ENCODE measurements at places on chromosomes 4 and X.

DNA sequence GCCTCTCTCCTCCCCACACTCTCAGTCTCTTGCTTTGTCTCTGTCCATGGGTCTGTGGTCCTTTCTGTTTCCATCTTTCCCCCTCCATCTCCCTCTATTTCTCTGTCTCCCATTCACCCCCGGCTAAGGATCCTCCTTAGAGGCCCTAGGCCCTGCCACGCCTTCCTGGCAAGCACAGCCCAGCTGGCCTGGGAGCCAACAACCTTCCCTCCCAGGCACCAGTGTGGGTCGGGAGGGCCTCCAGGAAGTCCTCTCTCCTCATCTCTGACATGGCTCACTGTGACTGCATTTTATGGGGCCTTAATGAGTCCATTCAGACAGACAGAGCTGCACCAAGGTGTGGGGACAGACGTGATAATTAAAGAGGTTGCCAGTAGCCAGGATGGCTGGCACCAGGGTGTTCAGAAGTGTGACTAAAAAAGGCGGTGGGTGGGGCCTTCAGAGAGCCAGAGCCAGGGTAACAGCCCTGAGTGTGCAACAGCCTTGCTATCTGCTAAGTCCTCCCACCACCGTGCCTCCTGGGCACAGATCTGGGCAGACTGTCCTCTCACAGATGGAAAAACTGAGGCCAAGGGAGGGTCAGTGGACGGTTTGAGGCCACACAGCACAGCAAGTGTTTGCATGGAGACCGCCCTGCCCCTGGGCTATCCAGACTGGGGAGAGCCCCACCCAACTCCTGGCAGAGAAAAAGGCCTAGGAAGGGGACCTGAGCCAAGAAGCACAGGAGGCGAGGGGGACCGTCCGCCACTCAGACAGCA lies 31.5 kb downstream of the BLOC1S4 start:
- DNase-seq = no peak

DNA sequence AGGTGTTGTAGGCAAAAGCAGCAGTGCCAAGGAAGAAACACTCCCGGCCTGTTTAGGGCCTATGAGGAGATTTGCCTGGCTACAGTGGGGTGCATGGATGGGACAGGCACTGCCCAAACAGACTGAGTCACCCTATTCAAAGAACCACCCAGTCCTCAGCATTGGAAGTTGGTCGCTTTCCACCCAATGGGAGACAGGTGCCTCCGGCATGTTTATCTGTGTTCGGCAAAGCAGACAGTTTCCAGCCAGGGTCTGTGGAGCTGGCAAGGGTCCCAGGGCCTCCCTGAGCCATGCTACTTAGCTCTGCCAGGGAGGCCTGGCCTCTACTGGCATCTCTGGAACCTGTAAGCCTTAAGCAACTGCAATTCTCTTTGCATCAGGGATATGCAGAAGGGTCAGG lies 165.1 kb upstream of the ATP6AP2 start:
- DNase-seq = no peak

DNA sequence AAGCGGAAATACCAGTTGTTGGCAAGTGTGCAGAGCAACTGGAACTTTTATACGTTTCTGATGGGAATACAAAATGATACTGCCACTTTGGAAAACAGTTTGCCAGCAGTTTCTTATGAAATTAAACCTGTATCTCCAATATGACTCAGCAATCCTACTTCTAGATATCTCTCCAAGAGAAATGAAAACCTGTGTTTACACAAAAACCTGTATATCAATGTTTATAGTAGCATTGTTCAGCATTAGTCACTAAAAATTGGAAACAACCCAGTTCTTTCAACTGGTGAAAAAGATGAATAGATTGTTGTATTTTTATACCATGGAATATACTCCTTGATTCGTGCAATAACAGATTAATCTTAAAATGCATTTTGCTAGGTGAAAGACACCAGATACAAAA lies 26.8 kb downstream of the ATP7A start:
- DNase-seq = no peak

DNA sequence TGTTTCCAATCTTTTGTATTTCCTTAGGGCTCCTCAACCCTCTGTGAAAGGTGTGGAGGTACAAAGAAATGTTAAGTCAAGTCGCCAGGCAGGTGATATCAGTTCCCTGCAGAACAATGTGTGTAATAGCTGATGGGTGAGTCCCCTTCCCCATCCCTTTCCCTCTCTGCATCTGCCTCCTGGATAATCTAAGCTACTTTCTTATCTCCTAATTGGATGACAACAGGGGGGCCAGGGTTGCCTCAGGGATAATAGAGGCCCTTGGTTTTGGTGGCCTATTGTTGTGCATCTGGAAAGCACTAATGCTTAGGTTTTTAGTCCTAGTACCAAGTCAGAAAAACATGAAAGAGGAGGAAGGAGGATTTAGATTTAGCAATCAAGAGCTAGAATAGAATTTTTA lies 29.1 kb downstream of the MAGED1 start:
- DNase-seq = no peak

DNA sequence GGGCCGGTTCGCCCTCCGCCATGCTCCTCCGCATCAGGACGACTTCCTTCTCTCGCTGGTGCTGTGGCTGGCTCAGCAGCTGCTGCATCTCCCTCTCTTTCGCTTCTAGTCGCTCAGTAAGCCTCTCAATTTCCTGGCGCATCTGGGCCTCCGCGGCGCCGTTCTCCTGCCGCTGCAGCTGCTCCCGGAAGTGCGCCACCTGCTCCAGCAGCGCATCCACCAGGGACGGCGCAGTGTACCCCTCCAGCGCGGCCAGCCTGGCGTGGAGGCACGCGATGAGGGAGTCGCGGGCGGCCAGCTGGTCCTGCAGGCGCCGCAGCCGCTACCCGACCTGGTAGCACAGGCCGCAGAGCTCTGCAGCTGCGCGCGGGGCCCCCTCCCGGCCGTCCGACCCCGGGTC lies 97.4 kb upstream of the MED14 start:
- DNase-seq = no peak

GRCh38 chr4:97498875-97499274 lies 644.4 kb downstream of the STPG2 start:
- DNase-seq = no peak

- no peak for DNase-seq
Measured at GRCh38 chrX:19064175-19064574, 58.1 kb downstream of the ADGRG2 start.

- no peak for DNase-seq
Measured at GRCh38 chrX:1316527-1316926, 20.1 kb upstream of the IL3RA start.

Data from stimulated activated CD4-positive, alpha-beta T cell treated with anti-CD3 and anti-CD28 coated beads, Interleukin-1b, Interleukin-23, amount 100 ng/mL, for 1 hour (primary cell).